NCI-H2171 (cell line): ENCODE measurements at places on chromosomes 7 and 10.

- DNase-seq: no peak
Observed at GRCh38 chr10:48574817-48575380, 30.0 kb downstream of the ARHGAP22 start.

- no peak for DNase-seq
Observed at GRCh38 chr10:3482200-3482993, 302.6 kb downstream of the KLF6 start.

GRCh38 chr7:48168159-48168558 is 3.1 kb upstream of the ABCA13 start:
- DNase-seq: no peak

DNA sequence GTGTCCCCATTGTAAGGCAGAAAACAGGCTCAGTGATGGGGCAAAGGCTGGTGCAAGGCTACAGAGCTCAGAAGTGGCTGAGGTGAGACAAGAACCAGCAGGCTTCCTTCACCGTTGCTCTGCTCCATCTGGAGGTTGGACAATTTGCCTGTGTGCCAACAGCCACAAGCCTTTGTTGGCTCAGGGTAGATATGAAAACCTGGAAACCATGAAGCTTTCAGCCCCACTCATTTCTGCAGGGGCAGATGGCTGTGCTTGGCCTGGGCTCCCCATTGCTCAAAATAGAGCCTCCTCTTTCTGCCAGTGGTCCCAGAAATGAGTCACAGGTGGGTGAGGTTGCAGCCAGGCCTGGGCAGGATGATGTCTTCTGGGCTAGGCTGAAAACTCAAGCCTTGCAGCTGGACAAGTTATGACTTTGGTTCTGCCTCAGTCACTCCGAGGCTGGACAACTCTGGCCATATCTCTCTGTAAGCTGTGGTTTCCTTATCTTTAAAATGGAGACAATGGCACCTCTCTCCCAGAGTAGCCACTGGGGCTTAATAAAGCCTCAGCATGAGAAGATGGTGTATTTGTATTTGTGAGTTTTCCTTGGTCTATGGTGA is 12.2 kb upstream of the ZNF273 start:
- DNase-seq: no peak

DNA sequence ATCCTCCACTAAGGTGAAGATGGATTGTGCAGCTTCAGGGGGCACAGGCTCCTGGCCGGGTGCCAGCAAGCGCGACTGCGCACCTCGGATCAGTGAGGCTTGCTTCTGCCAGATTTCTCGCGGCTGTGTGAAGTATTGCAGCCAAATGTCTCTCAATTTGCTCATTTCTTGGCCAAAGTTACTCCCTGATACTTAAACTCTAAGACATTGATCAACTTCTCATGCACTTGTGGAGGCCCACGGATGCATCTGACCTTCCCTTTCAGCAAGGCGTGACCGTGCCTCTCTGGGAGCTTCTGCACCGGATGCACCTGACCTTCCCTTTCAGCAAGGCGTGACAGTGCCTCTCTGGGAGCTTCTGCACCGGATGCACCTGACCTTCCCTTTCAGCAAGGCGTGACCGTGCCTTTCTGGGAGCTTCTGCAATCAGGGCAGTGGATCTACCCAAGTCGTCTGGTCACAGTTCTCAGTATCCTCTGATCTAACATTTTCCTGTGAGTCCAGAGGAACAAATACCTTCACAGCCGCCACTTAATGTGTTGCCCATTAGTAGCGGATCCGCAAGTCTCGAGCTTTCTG is 248.3 kb downstream of the ADARB2 start:
- DNase-seq: no peak

GRCh38 chr10:56622335-56622973 is 261.4 kb upstream of the ZWINT start:
- DNase-seq: no peak

DNA sequence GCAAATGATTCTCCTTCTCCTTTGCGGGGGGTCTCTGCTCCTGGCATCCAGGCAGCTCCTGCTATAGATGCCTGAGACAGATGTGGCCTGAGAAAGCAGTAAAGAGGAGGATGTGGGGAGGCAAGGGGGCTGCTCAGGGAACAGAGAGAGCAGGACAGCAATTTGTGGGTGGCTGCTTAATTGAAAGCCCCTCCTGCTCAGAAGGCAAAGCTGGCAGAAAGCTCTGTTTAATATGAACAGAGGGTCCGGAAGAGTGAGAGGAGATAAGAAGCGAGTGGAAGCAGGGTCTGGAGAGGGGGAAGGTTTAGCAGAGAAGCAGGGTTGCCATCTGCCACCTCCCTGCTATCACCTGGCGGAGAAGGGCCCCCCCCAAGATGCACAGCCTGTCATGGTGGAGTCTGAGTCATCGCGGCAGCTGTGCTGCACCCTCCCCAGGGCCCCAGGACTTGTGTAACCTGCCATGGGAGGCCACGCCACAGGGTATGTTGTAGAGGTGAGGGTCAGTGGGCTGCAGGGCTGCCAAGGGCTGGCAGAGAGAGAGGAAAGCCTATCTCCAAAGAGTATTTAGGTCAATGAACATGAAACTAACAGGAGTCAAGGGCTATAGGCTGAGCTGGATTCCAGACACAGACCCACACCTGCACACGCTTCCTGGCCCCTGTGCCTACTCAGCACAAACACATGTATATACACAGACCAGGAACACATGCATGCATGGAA is 1109.8 kb upstream of the AUTS2 start:
- peak; percentile 93 for DNase-seq

DNA sequence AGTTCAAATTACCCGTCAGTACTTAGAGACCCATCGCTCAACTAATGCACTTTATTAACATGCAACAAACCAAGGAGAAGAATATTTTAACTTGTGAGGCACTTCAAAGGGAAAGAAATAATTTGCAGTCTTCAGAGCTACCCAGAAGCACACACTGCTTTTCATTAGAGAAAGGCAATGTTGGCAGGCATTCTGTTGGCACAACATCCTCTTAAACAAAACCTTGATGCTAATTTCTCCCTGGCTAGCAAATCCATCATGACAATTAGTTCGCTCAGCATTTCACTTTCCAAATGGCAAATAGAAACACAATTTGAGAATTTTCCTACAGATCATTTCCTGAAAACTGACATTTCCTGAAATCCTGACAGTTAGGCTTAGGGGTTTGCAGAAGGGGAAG is 155.6 kb upstream of the FAM13C start:
- DNase-seq: no peak

- no peak for DNase-seq
Observed at GRCh38 chr10:27687326-27687725, 58.3 kb downstream of the MKX start.

GRCh38 chr10:61978965-61979364 is 77.5 kb downstream of the ARID5B start:
- no peak for DNase-seq

DNA sequence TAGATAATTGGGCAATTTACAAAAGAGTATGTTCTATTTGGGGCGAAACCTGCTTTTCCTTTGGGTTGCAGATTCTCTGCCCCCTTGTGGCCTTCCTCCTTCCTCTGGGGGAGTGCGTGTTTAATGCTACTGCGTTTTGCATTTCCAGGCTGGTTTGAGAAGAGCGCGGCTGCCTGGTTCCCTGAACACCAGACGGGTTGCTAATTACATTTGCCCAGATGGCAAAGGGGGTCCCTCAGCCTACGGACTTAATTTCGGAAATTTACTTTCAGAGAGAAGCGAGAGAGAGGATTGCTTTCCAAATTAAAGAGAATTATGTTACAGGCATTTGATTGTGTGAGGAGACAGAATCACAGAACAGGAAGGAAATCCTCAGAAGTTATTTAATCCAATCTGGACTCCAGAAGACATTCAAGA is 91.9 kb upstream of the JAZF1 start:
- peak; percentile 58 for DNase-seq

DNA sequence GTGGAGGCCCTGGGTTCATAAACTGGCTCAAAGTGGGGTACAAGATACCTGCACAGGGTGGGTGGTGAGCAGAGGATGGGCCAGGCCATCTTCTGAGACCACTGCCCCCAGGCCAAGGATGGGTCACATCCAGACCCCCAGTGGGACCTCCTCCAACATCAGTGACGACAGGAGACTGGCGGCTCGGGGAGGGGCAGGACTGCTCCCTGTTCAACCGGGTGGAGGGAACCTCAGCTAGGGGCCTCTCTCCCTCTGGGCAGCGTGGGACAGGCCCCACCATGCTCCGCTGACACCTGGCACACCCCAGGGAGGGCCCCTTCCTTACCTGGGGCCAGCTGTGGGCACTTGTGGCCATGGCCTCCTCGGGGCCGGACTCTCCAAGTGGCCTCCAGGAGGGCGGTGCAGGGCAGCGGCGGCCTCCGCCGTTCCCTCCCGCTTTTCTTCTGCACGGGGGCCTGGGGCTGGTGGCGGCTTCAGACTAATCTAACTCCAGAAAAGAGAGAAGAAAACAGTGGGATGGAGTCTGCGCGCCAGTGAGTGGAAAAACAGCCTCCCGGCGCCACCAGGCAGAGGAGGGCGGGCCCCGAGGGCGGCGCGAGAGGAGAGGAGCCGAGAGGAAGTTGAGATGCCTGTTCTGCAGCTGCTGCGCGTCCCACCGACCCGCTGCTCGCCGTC is at the start of gene CALHM2:
Gene CALHM2, minus strand, starts transcription at position 540 of the 675 bp plus-strand sequence. CDS start 2,429 bp downstream, outside the sequence.
- peak; percentile 45 for DNase-seq

DNA sequence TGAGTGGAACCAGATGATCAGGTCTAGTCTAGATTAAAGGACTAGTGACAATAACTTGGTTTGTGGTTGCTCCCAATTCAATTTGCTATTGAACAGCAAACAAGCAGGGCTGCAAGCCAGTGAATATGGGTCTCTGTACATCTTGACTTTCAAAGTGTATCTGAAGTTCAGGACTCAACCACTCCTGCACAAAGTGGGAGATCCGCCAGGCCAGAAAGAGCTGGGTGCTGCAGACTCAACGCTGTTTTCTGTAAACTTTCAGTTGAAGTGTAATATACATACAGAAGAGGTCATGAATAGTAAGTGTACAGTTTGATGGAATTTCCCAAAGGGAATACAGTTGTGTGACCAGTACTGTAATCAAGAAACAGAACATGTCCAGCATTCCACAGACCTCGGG is 416.6 kb downstream of the RPS24 start:
- DNase-seq: no peak

DNA sequence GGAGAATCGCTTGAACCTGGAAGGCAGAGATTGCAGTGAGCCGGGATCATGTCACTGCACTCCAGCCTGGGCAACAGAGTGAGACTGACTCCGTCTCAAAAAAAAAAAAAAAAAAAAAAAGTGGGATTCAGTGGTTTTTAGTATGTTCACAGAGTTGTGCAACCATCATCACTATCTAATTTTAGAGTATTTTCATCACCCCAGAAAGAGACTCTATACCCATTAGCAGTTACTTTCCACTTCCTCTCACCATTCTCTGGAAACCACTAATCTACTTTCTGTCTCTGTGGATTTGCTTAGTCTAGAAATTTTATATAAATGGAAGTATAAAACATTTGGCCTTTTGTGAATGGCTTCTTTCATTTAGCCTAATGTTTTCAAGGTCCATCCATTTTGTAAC is 113.4 kb downstream of the ST7 start:
- no peak for DNase-seq

DNA sequence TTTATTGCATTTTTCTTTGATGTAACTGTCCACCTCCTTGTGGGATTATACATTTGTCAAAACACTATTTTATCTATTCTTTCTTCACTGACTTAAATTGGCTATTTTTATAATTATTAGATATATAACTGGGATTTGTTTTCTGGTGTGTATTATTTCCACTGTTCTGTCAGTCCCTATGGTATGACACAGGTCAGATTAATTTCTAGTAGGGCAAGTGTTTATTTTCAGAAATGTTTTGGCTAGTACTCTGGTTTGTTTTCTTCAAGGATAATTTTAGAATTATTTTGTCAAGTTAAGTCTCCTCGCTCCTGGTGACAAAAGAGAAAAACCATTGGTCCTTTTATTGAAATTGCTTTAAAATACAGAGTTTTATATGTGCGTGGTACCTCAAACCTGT is 91.3 kb downstream of the MPLKIP start:
- DNase-seq: no peak
